ENCODE measurements at places on chromosomes 1 and 21.

- no peak for DNase-seq
Observed at GRCh38 chr21:41319273-41319672, 2.7 kb downstream of the FAM3B start.

GRCh38 chr1:230382001-230382491, 44.1 kb downstream of the PGBD5 start:
- DNase-seq = no peak

DNA sequence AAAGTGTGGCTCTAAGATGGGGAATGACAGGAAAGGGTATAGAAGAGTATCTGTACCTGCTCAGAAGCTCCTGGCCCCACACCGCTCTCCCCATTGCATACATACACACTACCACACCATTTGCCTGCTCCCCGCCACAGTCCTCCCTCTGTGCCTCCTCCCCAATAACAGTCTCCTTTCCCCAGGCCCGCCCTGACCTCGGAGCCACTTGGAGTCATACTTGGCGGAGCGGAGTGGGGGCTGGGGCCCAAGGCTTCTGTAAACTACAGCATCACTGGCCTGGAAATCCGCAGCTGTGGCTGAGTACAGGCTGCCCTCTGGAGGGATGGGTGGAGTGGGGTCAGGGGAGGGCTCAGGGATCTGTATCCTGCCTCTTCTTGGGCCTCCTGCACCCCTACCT, 8.6 kb downstream of the SEMA6C start:
- DNase-seq = no peak

DNA sequence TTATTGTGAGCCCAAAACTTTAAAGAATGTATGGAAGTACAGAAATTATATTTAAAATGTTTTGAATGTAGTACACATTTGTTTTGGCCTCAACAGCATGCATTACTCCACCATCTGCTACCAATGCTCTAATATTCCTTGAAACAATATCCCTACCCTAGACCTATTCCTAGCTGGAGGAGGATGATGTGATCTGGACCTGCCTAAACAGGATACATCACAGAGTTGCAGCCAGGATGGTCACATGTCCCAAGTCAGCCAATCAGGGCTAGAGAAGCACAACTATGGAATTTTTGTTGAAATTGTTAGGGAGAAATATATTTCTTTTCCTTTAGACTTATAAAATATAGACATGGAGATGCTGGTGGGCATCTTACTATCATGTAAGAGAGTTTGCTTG, 623.3 kb upstream of the NR5A2 start:
- DNase-seq = no peak

DNA sequence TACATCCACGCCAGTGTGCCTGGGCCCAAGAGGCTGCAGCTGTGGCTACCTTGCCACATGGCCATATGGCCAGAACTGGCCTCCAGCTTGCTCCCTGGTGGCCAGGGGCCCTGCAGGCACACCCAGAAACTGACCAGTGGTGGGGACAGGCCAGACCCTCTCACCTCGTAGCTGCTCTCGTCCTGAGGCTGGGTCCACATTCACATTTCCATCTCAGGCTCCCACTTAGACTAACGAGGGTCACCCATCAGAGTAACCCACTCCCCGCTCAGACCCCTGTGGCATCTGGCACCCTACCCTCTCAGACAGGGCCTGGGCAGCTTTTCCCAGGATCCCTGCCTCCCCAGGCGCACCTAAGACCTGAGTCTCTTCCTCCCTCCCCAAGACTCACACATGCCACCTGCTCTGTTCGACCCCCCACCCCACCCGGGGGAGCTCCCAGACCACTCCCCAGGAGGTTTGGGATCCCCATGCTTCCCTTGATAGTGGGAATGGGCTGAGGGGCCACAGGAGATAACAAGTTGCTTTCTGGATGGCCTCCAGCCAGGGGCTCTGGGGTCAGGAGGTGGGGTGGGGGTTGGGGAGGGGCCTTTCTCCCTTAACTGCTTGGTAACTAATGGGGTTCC, 21.3 kb upstream of the RNU1-4 start:
- DNase-seq = no peak

- DNase-seq = peak; percentile 85
Observed at GRCh38 chr1:180962178-180962577, 49.5 kb downstream of the KIAA1614 start.

DNA sequence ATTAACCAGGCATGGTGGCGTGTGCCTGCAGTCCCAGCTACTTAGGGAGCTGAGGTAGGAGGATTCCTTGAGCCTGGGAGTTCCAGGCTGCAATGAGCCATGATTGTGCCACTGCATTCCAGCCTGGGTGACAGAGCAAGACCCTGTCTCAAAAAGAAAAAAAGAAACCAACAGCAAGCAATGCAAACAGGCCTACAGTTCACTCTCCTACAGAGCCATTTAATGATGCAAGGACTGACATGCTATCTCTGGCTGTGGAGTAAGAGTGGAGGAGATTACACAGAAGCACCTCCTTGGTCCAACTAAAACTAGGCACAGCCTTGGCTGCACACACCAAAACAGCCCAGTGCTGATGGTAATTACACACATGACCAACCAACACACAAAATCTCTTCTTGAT, 127.5 kb upstream of the SOD1 start:
- no peak for DNase-seq

DNA sequence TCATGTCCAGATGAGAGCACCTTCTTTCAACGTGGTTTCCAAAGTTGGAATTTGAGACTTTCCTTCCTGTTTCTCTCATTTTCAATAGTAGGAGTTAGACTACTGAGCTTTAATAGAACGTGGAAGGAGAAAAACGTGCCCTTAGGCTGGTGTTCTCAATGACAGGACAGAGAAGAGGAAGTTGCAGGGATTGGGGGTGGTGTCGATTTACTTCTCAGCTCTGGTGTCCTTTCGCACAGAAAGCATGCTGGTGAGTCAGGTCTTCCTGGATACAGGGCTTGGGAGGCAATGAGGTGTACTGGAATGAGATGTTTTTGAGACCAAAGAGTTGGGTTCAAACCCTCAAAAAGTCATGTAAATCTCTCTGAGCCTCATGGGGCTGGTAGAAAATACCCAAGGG, 67.1 kb downstream of the HIVEP3 start:
- no peak for DNase-seq

GRCh38 chr1:86704458-86704971, at the start of gene SH3GLB1:
TSS of gene SH3GLB1 (plus strand) at chr1:86704576. CDS start at chr1:86704900, 324 bp downstream.
- peak; percentile 90 for DNase-seq

- DNase-seq = no peak
Observed at GRCh38 chr1:174393885-174394284, 53.9 kb upstream of the GPR52 start.

- no peak for DNase-seq
Observed at GRCh38 chr21:28547766-28548165, 444.9 kb downstream of the LTN1 start.

DNA sequence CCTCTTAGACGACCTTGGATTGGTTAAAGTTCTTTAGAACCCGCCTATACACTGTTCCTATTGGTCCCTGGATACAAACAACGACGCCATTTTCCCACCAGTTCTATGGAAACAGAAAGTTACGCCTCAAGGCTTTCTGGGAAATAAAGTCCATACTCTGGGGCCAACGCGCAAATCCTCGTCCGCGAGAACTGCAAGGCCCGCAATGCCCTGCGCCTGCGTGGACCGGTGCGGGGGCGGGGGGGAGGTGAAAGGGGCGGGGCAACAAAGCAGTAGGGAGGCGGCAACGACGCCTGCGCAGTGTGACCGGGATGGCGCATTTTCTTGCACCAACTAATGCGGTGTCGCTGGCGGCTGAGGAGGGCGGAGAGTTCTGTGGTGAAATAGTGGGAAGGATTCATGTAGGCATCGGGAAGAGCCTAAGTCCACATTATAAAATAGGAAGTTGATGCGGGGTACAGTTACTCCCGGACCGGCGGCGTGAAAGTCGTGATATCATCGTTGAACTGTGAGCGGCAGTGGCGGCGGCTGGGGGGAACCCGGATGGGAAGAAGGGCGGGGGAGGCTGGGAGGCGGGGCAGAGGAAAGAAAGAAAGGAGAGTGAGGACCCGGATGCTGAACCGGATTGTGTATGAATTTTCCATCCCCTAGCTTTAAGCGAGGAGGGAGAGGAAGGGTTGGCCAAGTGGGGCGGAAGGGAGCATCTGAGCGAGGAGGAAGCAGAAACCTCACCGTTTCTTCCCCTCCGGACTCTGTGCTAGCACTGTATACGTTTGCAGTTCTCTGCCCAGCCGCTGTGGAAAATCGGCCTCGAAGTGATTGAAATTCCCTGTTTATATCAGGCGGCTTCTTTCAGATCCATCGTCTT, at the start of gene GGPS1:
Gene GGPS1, plus strand, starts transcription at position 300 of the 868 bp plus-strand sequence. CDS start 6,695 bp downstream, outside the sequence.
- DNase-seq = peak; percentile 100

- DNase-seq = no peak
Observed at GRCh38 chr1:64861611-64862010, 104.7 kb downstream of the JAK1 start.

DNA sequence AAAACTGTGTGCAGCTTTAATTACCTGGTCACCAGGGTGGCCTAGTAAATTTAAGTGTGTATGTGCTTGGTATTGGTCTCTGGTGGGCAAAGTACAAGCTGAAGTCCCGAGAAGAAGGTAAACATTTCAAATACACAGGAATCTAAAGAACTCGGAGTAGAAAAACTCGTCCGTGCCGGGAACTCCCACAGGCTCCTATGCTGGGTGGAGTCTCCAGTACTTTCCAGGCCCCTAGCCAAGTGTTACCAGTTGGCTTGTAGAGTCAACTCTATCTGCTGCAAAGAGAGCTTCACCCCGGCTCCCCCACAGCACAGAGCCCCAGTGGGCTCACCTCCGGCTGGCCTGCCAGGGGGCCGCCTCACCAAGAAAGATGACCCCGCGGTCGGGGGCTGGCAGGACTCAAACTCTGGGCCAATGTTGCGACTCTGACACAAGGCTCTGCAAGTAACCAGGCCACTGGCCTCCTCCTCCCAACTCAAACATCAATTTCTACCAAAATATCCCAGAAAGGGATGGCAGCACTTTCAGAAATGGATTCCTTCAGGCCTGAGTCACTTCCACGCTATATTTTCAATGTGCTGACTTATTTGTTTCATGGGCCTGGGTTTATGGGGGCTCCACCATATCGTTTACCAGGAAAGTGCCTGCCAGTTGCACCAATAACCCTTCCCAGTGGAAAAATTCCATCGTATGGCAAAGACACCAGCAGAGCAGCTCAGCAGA, 73.9 kb downstream of the SLC66A1 start:
- DNase-seq = no peak

GRCh38 chr1:1491601-1492000, 20.0 kb downstream of the ATAD3B start:
- no peak for DNase-seq

- no peak for DNase-seq
Observed at GRCh38 chr1:117147341-117147831, 25.8 kb upstream of the TRIM45 start.

GRCh38 chr1:22449636-22450035, 2.0 kb upstream of the ZBTB40 start:
- no peak for DNase-seq

DNA sequence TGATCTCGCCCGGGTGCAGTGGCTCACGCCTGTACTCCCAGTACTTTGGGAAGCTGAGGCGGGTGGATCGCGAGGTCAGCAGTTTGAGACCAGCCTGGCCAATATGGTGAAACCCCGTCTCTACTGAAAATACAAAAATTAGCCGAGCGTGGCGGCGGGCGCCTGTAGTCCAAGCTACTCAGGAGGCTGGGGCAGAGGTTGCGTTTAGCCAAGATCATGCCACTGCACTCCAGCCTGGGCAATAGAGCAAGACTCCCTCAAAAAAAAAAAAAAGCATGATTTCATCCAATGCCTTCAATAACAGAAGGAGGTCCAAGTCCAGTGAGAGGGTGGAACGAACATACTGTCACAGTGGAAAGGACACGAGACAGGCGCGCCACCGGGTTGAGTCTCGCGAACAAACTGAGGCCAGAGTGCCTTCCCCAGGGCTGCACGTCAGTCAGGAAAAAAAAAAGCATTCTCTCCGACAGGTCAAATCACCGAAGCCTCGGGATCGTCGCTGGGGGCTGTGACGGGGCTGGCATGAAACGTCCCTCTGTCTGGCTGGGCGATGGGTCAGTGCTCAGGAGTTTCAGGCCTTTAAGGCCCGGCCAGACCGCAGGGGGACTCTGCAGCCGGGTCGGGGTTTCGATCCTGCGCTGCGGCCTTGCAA, 8.4 kb upstream of the CROCC start:
- DNase-seq = no peak

DNA sequence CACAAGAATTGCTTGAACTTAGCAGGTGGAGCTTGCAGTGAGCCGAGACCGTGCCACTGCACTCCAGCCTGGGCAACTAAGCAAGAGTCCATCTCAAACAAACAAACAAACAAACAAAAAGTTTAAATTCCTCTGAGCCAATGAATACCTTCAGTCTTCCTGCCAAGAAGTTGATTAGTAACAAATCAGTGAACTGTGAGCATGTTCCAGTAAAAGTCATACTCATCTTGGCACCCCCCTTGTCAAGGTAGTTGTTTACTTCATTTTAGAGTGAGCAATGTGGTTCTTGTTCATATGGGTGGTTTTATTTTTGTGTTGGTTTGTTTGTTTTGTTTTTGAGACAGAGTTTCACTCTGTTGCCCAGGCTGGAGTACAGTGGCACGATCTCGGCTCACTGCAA, 18.0 kb upstream of the SLC2A7 start:
- no peak for DNase-seq

Measured in NCI-H2081 (cell line).